ENCODE measurements at places on chromosomes 4 and X.

DNA sequence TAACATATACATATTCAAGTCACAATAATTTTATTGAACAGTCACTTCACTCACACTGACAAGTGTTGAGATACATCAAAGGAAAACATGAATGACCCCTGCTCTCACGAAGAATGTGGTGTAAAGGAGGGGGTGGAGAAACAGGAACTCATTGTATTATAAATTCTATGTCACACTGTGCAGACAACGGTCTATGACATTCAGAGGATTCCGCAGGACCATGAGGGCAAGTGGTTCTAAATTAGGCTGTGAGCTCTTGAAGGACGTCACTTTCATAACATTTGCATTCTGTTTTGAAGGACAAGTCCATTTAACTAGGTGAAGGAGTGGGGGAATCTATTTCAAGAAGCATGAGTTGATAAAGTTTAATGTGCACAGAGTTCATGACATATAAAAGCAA, 415.2 kb upstream of the HS3ST1 start:
- no peak for DNase-seq

DNA sequence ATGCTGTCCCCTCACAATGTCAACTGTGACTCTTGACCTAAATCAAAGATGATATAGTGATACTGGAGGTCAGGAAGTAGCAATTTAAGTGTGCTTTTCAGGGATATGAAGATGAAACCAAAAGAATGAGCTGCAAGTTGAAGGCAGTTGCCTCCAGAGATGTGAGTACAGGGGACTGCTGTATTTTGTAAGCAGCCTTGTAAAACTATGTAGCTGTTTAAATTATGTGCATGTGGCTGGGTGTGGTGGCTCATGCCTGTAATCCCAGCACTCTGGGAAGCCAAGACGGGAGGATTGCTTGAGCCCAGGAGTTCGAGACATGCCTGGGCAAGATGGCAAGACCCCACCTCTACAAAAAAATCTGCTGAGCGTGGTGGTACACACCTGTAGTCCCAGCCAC, 15.1 kb upstream of the TNIP2 start:
- DNase-seq = peak; percentile 6

- no peak for DNase-seq
Observed at GRCh38 chr4:83036991-83037665, 2.1 kb downstream of the COPS4 start.

DNA sequence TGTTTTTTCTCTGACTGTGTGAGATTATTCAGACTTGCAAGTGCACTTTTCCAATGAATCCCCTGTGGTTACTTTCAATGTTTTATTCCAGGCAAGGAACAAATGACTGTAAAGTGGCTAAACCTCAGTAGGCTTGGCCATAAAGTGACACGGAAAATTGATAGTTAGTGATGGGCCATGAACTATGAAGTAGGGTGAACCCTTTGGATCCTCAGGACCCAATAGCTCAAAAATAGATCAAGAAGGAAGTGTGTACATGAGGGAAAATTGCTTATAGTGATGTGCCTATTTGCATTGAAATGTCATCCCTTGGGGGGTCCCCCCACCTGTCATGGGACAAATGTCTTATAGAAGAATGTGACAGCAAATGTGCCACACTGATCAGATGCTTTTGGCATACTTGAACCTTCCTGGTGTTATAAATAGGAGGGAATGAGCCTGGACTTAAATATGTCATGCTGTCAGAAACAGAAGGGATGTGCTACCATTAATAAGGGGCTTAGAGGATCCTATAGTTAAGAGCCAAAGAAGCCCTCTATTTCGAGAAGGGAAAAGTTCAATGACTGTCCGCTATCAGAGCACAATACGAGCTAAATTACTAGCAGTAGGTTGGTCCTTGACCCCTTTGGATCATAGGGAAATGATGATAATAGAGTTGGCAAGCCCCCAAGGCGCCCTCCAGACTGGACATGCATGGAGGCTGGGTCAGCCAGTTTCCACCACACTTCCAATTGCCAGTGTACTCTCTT, 30.3 kb downstream of the SLC16A2 start:
- DNase-seq = no peak

DNA sequence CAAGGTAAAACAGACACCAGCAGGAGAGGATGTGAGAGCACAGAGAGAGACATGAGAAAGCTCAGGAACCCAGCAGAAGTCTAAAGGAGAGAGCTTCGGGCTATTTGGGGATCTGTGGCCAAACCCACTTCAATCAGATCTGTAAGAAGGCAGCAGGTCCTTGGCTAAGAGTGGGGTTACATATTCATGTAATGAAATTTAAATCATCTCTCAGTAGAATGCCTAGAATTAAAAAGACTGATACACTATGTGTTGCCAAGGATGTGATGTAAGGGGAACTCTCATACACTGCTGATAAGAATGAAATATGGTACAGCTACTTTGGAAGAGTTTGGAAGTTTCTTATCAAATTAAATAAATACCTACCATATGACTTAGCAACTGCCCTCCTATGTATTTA, 35.8 kb downstream of the PDE5A start:
- no peak for DNase-seq

DNA sequence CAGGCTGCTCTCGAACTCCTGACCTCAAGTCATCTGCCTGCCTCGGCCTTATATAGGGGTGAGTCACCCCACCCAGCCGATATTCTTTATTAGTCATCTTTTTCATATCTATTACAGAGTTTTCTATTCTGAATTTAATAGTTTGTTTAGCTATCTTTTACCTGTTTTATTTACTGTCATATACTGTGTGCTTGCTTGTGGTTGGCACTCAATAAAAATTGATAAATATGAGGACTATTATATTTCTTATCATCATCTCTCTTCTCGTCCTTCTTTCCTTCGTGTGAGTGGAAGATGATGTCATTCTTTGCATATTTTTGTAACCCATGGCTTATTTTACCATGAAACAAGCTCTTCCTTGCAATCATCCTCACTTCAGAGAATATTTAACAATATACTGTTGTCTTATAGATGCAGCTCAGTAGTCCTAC, 265.5 kb downstream of the ARHGAP24 start:
- DNase-seq = no peak

GRCh38 chr4:139666735-139667281, 1.2 kb downstream of the MGST2 start:
- peak; percentile 74 for DNase-seq
